ENCODE measurements at places on chromosomes 5 and 9.

- no peak for DNase-seq
Observed at GRCh38 chr5:113140837-113141671, 164.5 kb downstream of the DCP2 start.

DNA sequence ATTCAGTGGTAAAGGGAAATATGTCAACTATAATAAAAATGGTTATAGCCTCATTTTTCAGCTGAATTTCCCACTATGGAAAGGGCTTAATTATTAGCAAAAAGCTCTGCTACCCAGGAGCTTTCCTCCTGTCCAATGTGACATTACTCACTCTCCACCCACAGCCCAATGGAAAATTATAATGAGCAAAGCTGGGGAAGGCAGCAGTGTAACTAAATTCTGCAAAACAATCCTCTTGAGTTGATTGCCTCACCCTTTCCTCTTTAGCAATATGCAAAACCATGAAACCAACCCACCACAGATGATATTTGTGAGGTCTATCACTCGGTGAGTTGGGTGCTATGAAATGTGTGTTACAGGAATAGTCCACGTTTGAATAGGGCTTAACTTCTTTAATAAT, 14.0 kb upstream of the PLPPR1 start:
- no peak for DNase-seq

GRCh38 chr5:149434162-149435014, 55.3 kb upstream of the IL17B start:
- no peak for DNase-seq

GRCh38 chr5:179435731-179436315, 90.6 kb upstream of the ADAMTS2 start:
- DNase-seq: no peak

DNA sequence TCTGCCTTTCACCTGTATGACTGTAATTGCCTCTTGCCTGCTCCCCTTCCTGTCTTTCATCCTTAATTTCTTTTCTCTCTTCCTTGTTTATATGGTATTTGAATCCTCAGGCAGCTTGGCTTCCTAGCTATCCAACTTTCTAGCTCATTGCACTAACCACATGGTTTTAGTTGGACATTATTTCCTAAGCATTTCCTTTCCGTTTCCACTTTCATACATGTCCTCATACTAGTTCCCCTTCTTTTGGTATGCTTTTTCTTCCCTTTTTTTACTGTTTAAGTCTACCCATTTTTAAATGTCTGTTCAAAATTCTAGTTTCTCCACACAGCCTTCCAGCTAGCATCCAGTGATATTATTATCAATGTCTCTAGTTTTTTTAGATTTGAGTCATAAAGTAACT, 6.6 kb downstream of the CWC27 start:
- no peak for DNase-seq

GRCh38 chr9:73916016-73916673, 581.0 kb upstream of the RORB start:
- DNase-seq: no peak

- no peak for DNase-seq
Observed at GRCh38 chr9:102950346-102950745, 44.8 kb upstream of the CYLC2 start.

DNA sequence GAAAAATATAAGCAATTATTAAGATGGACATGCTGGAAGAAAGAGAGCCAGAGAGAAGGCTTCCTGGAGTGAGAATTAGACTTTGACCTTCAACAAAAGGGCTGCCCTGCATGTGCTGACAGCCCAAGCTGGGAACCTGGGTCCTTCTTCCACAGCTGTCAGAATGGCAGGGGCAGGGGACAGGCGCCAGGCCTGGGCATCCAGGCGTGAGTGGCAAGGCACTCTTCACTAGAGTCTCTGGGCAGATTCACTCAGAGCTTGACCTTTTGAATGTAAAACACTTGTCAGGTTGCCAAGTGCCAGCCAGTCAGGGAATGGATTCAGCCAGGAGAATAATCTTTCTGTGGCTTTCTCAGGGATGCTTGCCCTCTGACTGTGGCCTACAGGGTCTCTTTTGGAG, 119.1 kb upstream of the CLINT1 start:
- DNase-seq: no peak

DNA sequence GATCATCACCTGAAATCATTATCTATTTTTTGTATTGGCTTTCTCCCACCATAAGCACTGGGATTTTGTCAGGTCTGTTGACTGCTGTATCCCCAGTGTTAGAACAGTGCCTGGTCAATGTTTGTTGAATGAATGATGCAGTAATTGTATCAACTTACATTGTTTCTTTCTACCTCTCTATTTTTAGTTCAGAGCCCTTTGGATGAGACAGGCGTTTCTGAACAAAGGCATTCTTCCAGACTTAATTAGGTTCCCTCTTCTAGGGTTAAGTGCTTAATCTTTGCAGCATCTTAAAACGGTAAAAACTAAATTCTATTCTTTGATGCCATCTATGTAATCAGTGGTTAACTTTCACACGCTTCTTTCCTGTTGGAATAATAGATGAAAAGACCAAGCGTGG, 26.3 kb downstream of the SLC44A1 start:
- DNase-seq: no peak

GRCh38 chr9:86747711-86748110, 199.6 kb downstream of the GAS1 start:
- DNase-seq: no peak

- no peak for DNase-seq
Observed at GRCh38 chr5:8458038-8458383, 589.1 kb downstream of the MTRR start.

Measured in NCI-H2107 (cell line).